ENCODE measurements at places on chromosomes 1 and 21. TPM values are rescaled to one million over a fixed set of nuclear protein-coding genes. Genes with fewer than 3 reads are reported as not detected.

DNA sequence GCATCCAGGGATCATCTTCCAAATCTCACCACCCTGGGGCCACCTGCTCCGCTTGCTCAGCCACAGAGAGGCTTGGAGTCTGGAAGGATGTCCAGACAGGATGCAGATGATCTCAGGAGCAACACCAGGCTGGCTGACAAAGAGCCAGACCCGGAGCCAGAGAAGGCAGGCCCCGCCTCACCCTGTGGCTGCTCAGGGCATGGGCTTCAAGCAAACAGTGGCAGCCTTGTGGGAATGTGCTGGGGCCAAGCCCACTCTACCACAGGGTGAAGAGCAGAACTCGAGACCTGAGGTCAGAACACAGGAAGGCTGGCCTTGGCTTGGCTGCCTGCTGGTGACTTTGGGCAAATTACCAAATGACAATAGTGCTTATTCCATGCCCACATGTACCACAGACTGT lies 45.5 kb downstream of the MRPL37 start:
- no peak for DNase-seq

DNA sequence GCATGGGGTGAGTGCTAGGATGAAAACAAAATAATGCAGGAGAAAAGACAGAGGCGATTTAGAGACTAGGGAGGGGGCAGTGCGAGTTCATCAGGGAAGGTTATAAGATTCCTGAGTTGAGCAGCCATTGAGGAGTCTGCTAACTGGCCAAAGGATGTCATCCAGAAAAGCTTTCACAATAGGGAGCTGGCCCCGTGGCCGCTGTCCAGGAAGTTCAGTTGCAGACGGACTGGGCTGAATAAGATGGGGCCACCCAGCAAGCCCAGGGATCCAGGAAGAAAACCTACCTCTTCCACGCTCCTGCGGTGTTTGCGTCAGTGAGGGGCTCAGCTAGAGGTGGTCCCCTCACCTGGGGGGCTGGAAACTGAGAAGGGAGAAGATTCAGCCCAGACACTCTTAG lies 4.0 kb upstream of the PKP1 start:
- DNase-seq = no peak

GRCh38 chr21:34909492-34910292 lies 139.4 kb downstream of the RUNX1 start:
- DNase-seq = no peak

GRCh38 chr1:181089017-181089675 lies 646 bp downstream of the IER5 start:
- no peak for DNase-seq

DNA sequence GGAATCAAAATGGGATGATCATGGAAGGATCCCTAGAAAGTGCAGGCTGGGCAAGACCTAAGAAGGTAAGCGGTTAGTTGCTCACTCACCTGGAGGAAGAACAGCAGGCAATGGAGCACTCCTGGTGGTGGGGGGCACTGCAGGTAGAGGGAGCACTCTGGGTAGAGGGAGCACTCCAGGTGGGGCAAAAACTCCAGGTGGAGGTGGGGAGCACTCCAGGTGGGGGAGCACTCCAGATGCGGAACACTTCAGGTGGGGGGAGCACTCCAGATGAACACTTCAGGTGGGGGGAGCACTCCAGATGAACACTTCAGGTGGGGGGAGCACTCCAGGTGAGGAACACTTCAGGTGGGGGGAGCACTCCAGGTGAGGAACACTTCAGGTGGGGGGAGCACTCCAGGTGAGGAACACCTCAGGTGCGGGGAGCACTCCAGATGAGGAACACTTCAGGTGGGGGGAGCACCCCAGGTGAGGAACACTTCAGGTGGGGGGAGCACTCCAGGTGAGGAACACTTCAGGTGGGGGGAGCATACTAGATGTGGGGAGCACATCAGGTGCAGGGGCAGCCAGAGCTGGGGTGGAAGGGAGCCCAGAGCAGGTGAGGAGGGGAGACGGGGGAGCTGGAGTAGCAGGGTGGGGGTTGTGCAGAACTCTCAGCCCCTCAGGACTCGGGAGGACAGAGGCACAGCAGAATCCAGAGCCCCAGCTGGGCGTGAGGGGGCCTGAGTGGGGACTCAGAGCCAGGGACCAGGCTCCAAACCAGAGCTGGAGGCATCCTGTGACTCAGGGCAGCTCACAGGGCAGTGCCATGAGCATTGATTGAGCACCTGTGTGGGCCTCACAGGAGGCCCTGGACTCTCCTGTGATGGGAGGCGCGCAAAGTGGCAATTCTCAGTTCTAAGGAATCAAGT lies 37.7 kb upstream of the COL6A1 start:
- DNase-seq = no peak

- DNase-seq = no peak
Measured at GRCh38 chr1:192878249-192878648, 69.4 kb downstream of the RGS2 start.

DNA sequence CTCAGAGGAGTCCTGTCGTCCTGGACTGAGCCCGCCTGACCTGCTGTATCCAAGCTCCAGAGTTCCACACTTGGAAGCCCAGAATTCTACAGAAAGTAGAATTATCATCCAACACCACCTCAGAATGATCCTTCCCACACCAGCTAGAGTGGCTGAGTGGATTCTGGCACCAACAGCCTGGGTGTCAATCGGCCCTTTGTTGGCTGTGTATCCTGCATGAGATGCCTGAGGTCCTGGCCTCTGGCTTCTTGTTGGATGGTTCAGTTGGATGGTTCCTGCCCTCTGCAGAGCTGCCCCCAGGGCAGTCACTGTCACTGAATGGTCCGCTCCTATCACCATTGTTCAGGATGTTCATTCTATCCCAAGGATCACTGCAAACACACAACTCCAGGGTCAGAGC lies 49.8 kb downstream of the PGBD5 start:
- no peak for DNase-seq

- DNase-seq = no peak
Measured at GRCh38 chr1:188425687-188426086, 1596.9 kb downstream of the PLA2G4A start.

GRCh38 chr21:30760776-30761175 lies 5.5 kb upstream of the KRTAP21-1 start:
- no peak for DNase-seq

GRCh38 chr21:45224189-45224938 lies 63.3 kb downstream of the POFUT2 start:
- DNase-seq = no peak

PTPN22 gene
- total RNA-seq = 2.8 TPM

LRRIQ3 gene
- total RNA-seq = 1.6 TPM

ESRRG gene
- 0.09 TPM for total RNA-seq

SLFNL1 gene
- total RNA-seq = 0.37 TPM

REN gene
- not detected for total RNA-seq

COL16A1 gene
- total RNA-seq = 17.4 TPM

RNF2 gene
- 20.6 TPM for total RNA-seq

TDRD5 gene
- total RNA-seq = 0.44 TPM

All from omental fat pad (tissue), 4 donors.